ENCODE measurements at places on chromosomes 5 and 9.

GRCh38 chr5:14183187-14183939, 40.2 kb downstream of the TRIO start:
- DNase-seq, result no peak

GRCh38 chr9:98902925-98903324, 40.8 kb upstream of the COL15A1 start:
- no peak for DNase-seq

DNA sequence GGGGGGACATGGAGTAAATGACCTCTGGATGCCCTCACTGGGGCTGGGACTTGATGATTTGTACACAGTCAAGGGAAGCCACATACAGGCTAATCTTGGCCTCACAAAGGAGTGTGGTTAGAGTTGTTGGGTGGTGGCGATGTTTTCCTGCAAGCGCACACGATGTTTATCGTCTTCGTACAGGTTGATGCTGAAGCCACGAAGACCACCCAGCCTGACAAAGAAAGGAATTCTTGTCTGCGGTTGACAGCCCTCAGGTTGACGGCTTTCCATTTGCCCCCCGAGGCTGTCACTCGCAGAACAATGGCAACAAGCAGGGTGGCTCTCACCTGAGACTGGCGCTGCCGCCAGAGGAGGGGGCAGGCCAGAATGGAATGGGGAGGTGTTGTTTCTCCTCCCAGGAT, 14.1 kb upstream of the XPA start:
- DNase-seq, result no peak

- DNase-seq, result no peak
Observed at GRCh38 chr5:145509336-145510136, 325.6 kb downstream of the PRELID2 start.

DNA sequence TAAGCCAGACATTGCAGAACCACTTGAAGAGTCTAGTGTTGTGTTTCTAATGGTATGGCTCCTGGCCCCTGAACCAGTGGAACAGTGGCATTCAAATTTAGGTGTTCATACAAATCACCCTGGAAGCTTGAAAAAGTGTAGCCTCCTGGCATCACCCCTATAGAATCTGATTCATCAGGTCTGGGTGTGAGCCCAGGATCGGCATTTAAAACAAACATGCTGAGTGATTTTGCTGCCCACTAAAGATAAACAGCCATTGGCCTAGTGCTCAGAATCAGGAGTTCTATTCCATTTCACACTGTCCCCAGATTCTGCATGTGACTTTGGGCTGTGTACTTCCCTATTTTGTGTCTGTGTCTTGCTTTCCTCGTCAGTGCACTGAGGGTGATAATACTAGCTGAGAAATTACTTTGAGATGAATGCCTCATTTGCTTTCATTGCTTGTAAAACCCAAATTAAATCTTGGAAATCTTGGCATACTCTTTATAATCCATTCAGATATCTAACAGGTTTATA, 241.5 kb upstream of the CLINT1 start:
- no peak for DNase-seq

GRCh38 chr5:133884569-133885311, 83.7 kb downstream of the C5orf15 start:
- DNase-seq, result no peak

GRCh38 chr5:180683220-180683922, 34.0 kb upstream of the FLT4 start:
- no peak for DNase-seq

GRCh38 chr5:101338226-101338625, 435.1 kb upstream of the ST8SIA4 start:
- DNase-seq, result no peak

DNA sequence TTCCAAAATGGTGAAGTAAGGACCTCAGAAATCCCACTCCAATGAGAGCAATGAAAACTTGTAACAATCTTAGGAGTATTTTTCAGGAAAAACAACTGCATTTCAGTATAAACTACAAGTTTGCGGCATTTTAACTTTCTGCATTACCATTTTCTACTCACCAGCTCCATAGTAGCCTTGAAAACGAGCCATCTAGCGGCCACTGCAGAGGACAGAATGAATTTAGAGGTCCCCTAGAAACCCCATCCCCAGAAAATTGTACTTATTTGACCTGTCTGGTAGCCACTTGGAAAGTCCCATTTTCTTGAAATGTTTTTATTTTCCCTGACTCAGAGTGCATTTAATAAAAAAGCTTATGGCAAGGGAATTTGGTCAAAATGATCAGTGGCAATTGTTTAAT, 205.4 kb upstream of the ITGA1 start:
- no peak for DNase-seq

- DNase-seq, result peak; percentile 91
Observed at GRCh38 chr5:10452768-10453331, 11.2 kb downstream of the ROPN1L start.

GRCh38 chr9:72065076-72065475, 4.7 kb upstream of the C9orf57 start:
- no peak for DNase-seq

- no peak for DNase-seq
Observed at GRCh38 chr9:88782931-88783710, 208.1 kb upstream of the S1PR3 start.

GRCh38 chr9:97755618-97756267, 58.6 kb upstream of the XPA start:
- no peak for DNase-seq

DNA sequence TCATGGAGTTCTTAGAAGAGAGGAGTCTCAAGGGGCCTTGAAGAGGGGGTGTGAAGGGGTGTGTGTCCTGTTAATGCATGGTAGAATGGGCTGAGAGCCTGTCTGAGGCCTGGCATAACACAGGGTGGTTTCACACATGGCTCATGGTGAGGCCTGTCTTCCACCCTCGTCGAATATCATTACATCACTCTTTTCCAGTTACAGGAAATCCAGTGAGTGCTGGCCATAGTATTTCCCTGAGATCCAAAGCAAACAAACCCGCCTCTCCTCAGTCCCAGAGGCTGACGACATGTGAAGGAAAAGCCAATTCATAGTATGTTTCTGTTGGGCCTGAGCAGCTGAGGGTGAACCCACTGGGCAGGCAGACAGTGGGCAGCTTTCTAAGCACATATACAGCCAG, 159.4 kb upstream of the NR3C1 start:
- no peak for DNase-seq

GRCh38 chr5:56950626-56951125, 1.2 kb downstream of the MIER3 start:
- DNase-seq, result no peak

- DNase-seq, result no peak
Observed at GRCh38 chr9:742914-743589, 98.4 kb upstream of the DMRT1 start.

Data from NCI-H446 (cell line).